T-cell (primary cell): ENCODE measurements at places on chromosomes 2 and 18.

DNA sequence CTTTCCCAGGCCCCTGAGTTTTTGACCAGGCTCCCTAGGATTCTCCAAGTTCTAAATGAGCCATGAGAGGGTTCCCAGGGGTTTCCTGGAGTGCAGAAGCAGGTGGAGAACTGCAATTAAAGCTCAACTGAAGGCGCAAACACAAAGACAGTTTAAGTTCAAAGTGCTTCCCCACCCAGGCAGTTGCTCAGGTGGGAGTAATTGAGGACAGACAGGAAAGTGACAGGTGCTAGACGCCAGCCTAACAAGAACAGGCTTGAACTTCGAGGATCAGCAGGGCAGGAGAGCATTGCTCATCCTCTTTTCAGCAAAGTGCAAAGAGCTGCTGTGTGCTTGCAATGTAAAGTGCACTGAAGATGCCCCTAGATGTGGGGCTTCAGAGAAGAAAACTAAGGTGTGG, 77.2 kb upstream of the ST8SIA3 start:
- no peak for DNase-seq

DNA sequence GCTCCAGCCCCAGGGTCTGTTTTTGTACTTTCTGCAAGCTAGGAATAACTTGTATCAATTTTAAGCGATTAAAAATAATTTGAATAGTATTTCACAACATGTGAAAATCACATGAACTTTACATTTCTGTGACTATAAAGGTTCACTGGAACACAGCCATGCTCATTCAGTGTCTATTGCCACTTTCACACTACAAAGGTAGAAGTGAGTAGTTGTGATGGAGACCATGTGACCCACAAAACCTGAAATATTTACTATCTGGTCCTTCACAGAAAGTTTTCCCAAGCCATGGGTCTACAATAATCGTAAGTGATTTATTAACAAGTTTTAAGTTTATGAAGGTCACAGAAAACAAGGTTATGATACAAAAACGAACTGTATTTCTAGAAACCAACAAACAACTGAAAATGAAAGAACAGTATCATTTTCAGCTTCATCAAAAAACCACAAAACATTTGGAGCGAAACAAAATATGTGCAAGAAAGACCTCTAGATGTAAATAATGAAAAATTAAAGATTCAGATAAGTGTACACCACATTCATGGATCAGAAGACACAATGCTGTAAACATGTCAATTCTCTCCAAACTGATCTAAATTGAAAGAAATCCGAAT, 68.9 kb upstream of the DNER start:
- no peak for DNase-seq

- DNase-seq, result no peak
These were observed 112.4 kb upstream of the RIOK3 start for GRCh38 chr18:23340661-23341060.

GRCh38 chr2:121338281-121338680, 53.3 kb upstream of the TFCP2L1 start:
- DNase-seq, result no peak

DNA sequence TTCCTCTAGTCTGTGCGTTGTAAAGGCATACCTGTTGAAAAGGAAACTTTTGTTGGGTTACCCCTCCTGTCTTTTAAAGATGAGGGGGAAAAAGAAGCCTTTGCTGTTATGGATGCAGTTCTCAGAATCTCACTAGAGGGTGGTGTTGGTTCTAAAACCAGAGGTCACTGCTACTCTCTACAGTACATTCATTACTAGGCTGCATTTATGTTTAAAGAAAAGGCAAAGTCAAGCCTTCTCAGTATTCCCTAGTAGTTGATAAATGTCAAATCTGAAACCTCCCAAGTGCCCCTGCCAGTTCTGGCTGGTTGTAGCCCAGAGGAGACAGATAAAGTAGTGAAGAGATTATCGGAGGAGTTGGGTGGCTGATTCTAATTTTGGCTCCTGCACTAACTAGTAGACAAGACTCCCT, 1.4 kb upstream of the PLCL1 start:
- DNase-seq, result peak; percentile 31

DNA sequence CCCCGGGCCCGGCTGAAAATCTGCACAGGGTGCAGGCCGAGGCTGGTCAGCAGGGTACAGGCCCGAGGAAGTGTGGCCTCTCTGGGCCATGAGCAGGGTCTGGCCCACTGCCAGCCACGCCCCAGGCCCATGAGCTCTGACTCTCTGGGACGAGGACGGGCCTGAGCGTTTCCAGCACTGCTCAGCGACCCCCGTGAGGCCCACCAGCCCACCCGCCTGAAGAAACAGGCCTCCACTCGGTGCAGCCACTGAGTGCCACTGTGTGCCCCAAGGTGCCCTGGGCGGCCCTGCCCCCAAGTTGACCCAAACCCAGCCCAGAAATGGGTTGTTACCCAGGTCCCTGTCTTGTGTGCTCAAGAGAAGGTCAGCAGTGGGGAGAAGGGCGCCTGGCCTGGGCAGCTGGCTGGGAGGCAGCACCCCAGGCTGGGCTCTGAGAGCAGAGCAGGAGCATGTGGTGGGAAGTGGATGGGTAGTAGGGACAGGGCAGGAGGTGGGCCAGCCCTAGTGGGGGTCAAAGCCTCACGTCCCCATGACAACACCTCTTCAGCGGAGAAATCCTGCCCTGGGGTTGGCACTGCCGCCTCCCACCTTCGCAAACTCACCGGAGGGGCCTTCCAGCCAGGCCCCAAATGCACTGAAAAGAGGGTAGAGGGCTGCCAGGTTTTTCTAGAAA, 2.1 kb upstream of the SNED1 start:
- no peak for DNase-seq
